Aortic smooth muscle cell (primary cell): ENCODE measurements at places on chromosomes 16 and 17. TPM values are rescaled to one million over a fixed set of nuclear protein-coding genes. Genes with fewer than 3 reads are reported as not detected.

RUNDC3A gene
- 0.13 and 0.31 TPM in 2 replicates for total RNA-seq

PIEZO1 gene
- total RNA-seq = 190 and 217 TPM in 2 replicates

MYH8 gene
- total RNA-seq = not detected in 2 replicates

PYDC1 gene
- not detected in 2 replicates for total RNA-seq

MT4 gene
- total RNA-seq = not detected in 2 replicates

LCMT1 gene
- 35.6 and 56.3 TPM in 2 replicates for total RNA-seq

AANAT gene
- total RNA-seq = not detected in 2 replicates

GDPD3 gene
- total RNA-seq = 0.92 and 0.99 TPM in 2 replicates

KAT8 gene
- 36.3 and 38.7 TPM in 2 replicates for total RNA-seq

CCDC78 gene
- total RNA-seq = 0.79 and 1.1 TPM in 2 replicates

CDH3 gene
- total RNA-seq = not detected in 2 replicates

FDXR gene
- 16.6 and 19.6 TPM in 2 replicates for total RNA-seq

KCNAB3 gene
- 0.13 and 0.25 TPM in 2 replicates for total RNA-seq

NOL3 gene
- 23.9 and 25.2 TPM in 2 replicates for total RNA-seq

TMEM235 gene
- total RNA-seq = not detected in 2 replicates

OR4D1 gene
- not detected in 2 replicates for total RNA-seq

TNFRSF17 gene
- total RNA-seq = not detected in 2 replicates

SKAP1 gene
- 0.13 TPM in 1 of 2 replicates, not detected in the other for total RNA-seq

FAM20A gene
- total RNA-seq = 20.8 and 45.8 TPM in 2 replicates

GNAO1 gene
- not detected in 2 replicates for total RNA-seq

TMEM88 gene
- total RNA-seq = 0.37 and 0.40 TPM in 2 replicates

RFWD3 gene
- 15.3 and 24.3 TPM in 2 replicates for total RNA-seq

LRRC37B gene
- 12.4 and 17.4 TPM in 2 replicates for total RNA-seq

PTX4 gene
- total RNA-seq = 0.06 TPM in 1 of 2 replicates, not detected in the other

STX1B gene
- total RNA-seq = 0.25 and 0.40 TPM in 2 replicates

BCL6B gene
- 3.4 and 7.3 TPM in 2 replicates for total RNA-seq

MAPT gene
- total RNA-seq = 0.13 and 0.19 TPM in 2 replicates

NTN3 gene
- 0.31 and 0.40 TPM in 2 replicates for total RNA-seq

CES3 gene
- total RNA-seq = 0.13 and 0.56 TPM in 2 replicates

ADAP2 gene
- total RNA-seq = 0.79 and 1.3 TPM in 2 replicates

FSCN2 gene
- 1.4 and 2.8 TPM in 2 replicates for total RNA-seq

TBC1D28 gene
- not detected in 2 replicates for total RNA-seq

CPNE7 gene
- 8.9 and 12.2 TPM in 2 replicates for total RNA-seq

CACNG1 gene
- total RNA-seq = not detected in 2 replicates

LITAFD gene
- not detected in 2 replicates for total RNA-seq

MAP2K6 gene
- 0.26 and 0.37 TPM in 2 replicates for total RNA-seq

MYO15B gene
- 2.9 and 3.3 TPM in 2 replicates for total RNA-seq

HSPB9 gene
- total RNA-seq = not detected in 2 replicates

CLDN6 gene
- total RNA-seq = not detected in 2 replicates

CDH5 gene
- 9.6 and 16.1 TPM in 2 replicates for total RNA-seq

PLA2G10 gene
- not detected in 2 replicates for total RNA-seq

KRTAP4-6 gene
- total RNA-seq = not detected in 2 replicates

MPP3 gene
- 6.7 and 6.8 TPM in 2 replicates for total RNA-seq

CMC2 gene
- 46.0 and 58.4 TPM in 2 replicates for total RNA-seq

PHLPP2 gene
- total RNA-seq = 5.5 and 6.7 TPM in 2 replicates

CDC6 gene
- total RNA-seq = 9.5 and 20.2 TPM in 2 replicates

TBX6 gene
- 0.12 and 0.13 TPM in 2 replicates for total RNA-seq

GLYR1 gene
- total RNA-seq = 43.9 and 52.4 TPM in 2 replicates

TP53TG3C gene
- not detected in 2 replicates for total RNA-seq

CD300A gene
- not detected in 2 replicates for total RNA-seq

TVP23B gene
- total RNA-seq = 102 and 103 TPM in 2 replicates

CCL16 gene
- total RNA-seq = not detected in 2 replicates

SLX1A gene
- 10.4 and 14.7 TPM in 2 replicates for total RNA-seq

KCNJ18 gene
- total RNA-seq = not detected in 2 replicates

USH1G gene
- total RNA-seq = not detected in 2 replicates

CUEDC1 gene
- total RNA-seq = 11.9 and 14.4 TPM in 2 replicates

CNTNAP4 gene
- 1.3 TPM in 1 of 2 replicates, not detected in the other for total RNA-seq

ABCC11 gene
- 0.12 and 0.26 TPM in 2 replicates for total RNA-seq

PRRT2 gene
- total RNA-seq = 0.26 and 0.56 TPM in 2 replicates

GP2 gene
- total RNA-seq = not detected in 2 replicates
